ENCODE measurements at places on chromosomes 5 and 9.

GRCh38 chr5:127367029-127367428 lies 76.4 kb downstream of the MEGF10 start:
- no peak for DNase-seq

- DNase-seq: peak; percentile 45
These were observed 1.1 kb downstream of the HRCT1 start for GRCh38 chr9:35906923-35907699.

DNA sequence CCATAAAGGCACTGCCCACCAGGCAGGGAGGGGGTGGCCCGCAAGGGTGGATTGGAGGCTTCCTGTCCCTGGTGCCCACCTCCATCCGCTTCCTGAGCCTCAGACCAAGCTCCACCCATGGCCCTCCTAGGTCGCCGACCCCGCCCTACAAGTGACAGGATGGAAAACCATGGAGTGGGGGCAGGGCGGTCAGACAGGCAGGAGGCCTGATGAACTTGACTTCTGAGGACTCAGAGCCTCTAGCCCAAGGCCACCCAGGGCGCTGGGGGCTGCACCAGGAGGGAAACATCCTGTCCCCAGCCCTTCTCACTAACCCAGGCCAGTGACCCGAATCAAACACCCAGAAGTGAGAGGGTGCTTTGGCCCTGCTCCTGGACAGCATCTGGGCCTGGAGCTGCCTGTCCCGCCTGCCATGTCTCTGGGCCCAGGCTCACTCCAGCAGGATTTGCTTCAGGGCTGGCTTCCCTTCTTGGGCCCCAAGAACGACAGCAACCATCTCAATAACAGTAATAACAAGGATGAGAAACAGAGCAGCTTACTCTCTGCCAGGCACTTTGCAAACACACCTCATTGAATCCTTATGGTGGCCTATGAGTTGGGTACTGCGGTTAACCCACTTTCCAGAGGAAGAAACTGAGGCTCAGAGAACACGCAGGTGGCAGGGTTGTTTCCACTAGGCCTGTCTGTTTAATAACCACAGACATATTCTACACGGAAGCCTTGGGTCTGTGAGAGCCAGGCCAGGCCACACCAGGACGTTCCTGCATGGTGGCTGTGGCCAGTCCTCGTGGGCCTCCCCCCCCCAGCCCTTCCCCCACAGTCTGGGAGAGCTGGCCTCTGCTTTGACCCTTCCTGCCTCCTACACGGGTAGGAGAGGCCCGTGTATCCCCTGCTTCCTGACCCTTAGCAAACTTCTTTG lies 4.4 kb upstream of the ST6GALNAC6 start:
- no peak for DNase-seq

DNA sequence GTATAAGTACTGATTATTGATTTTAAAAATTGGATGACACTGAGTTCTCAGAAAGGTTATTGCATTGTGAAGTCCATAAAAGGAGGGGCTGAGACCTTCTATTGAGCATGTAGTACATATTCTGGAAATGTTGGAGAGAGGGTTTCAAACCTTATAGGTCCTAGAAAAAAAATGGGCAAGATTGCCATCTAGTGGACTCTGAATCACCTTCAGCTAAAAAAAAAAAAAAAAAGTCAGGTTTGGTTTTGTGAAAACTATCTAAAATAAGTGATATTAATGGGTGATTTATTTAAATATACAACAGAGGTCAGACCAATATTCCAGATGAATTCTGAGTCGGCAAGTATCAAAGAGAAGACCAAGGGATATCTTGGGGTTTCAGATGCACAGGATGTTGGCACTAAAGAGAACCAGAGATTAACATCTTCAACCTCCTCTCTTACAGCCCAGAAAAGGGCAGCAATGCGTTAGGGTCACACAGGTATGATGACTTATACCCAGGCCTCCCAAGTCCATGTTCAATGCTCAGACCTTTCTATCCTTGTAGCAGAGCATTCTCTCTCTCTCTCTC lies 109.8 kb upstream of the NMUR2 start:
- DNase-seq: no peak

DNA sequence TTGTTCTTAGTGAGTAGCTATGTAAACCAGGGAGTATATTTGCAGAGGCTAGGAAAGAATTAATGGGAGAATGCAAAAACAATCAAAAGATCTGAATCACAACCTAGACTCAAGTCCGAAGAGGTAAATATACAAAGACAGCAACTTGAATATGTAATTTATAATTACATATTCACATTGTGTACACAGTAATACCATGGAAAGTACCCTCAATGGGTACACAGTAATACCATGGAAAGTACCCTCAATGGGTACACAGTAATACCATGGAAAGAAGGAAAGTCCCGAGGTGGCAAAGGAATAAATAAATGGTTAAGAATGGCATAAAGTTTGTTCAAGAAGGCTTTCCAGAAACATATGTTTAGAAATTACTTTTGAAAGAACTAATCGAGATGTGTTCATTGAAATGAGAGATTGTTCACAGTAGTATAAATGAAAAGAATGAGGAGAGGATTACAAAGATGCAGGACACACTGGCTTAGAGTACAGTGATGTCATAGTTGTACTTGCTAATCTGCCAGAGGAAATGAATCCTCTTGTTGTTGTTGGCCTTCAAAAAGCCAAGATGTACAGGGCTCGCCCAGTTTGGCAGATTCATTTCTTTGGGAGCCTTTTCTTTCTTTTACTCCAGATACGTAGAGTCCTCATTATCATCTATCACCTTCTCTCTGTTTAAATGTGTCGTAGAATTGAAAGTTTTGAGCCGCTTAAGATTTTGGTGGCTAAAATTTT lies 116.0 kb downstream of the UNC13B start:
- no peak for DNase-seq

GRCh38 chr5:63101870-63102269 lies 523.3 kb downstream of the LRRC70 start:
- DNase-seq: no peak

DNA sequence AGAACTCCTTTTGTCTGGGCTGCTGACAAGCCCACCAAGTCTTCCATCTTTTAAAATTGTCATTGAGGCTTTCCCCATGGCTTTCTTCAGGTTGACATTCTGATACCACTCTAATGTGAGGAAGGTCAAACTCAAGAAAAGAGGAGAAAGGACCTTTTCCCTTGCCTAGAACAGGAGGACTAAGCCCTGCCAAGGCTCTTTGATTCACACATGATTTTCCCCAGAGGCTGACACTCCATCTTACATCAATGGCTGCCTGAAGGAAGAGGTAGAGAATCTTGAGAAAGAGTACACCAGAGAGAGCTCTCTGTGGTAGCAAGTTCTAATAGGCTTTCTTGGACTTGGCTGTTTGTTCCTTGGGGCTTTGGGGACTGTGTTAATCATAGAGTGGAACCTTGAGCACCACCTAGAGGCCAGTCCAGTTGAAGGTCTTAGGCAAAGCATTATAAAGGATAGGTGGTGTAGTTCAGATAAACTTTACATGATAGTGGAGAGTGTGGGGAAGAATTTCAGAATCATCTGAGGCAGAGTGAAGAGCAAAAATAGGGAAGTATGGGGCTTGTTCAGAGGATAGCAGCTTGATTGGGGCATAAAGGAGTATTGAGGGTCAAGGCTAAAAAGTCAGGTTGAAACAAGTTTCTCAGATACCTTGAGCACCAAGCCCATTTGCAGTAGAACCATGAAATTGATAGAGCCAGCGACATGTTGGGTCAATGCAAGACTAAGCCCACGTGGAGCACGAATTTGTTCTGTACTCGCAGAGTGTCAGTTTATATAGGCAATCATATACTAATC lies 36.7 kb downstream of the NDFIP1 start:
- peak; percentile 13 for DNase-seq

DNA sequence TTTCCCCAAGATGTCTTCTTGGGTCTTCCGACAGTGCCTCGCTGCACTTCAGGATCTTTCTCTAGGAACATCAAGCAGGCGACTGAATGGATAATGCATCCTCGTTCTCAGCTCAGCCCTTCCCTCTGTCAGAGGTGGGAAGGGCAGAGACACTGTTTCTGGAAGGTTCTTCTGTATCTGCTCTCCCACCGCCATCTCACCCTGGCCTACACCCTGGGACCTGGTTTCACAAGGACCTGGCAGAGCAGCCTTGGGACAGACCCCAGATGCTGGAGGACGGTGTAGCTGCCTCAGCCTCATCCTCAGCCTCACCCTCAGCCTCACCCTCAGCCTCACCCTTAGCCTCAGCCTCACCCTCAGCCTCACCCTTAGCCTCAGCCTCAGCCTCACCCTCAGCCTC lies 18.5 kb downstream of the MRPL36 start:
- no peak for DNase-seq
